ENCODE measurements at places on chromosomes 16 and 17.

DNA sequence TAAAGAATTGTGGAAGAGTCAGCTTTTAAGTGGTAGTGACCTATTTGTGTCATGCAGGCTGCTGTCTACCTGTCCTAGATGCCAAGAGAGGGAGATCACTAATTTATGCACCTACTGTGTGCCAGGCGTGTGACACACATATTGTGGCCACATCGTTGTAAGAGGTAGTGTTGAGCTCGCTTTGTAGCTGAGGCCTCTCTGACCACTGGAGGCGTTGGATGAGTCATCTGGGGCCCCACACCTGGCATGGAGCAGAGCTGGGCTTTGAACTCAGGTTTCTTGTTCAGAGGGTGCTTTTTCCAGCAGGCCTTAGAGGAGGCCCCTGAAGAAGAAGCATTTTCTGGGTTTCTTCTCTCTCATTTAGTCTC lies 52.3 kb upstream of the LGALS9 start:
- DNase-seq = no peak

DNA sequence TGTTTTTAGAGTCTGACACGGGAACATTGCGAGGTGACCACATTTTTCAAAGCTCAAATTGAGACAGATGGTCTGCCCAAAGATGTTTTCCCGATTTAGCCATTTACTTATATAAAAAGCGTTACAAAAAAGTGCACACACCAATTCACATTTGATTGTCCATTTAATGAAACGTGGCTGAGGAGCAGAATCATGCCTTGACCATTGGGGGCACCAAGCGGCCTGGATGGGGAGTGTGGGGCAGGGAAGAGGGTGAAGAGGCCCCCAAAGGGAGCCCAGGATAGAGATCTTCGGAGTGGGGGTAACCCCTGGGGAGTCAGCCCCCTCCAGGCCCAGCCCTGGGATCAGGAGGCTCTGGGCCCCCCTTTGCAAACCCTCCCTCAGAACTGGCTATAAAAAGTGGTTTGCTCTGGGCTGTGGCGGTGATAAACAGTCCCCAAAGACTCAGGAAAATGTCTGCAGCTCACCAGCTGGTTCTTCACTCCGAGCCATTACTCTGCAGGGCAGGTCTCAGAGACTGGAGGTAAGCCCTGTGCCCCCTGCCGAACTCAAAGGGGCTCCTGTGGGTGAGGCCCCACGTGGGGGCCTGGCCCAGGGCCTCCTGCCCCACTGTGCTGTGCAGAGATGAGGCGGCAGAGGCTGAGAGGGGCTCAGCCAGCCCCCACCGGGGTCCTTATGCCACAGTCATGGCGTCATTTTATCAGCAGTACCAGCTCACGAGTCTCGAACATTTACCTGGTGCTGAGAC lies 105.9 kb upstream of the SEC14L1 start:
- no peak for DNase-seq

DNA sequence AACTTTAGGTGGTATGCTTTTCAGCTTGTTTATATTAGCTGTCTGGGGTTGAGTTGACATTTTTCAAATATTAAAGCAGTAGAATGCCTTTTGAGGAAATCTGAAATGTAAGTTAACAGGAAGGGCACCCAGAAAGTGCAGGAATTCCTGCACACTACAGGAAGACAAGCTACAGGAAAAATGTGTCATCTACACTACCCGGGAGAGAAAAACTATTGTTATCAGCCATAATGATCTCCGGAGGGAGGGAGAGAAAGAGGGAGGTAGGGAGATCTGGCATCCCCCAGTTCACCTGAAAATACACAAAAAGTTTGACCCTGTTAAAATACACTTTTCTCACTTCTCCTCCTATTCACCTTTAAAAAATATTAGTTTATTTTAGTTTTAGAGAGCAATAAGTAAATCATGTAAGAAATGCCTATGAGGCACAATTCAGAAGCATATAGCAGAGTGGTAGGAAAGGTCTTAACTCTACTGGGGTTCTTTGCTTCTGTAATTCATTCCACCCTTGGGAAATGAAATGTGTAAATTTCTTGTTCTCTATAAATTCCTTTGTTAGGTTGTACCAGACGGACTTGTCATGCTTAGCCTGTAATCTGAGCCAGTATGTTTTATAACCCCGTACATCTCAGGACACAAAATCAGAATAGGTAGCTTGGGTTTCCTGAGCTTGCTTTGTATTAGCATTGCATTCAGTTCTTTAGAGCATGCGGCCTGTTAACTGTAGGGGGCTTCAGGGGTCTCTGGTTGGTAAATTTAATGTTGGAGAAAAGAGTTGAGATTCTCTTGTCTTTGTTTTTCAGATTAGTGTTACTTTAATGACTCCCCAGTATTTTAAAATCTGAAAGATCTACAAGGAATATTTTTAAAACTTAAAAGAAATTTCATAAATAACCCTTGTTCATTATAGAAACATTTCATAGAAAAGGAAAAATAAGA lies 3.3 kb downstream of the MAP2K6 start:
- no peak for DNase-seq

- DNase-seq = no peak
These were observed 392.9 kb downstream of the SLC39A11 start for GRCh38 chr17:72699545-72699944.

DNA sequence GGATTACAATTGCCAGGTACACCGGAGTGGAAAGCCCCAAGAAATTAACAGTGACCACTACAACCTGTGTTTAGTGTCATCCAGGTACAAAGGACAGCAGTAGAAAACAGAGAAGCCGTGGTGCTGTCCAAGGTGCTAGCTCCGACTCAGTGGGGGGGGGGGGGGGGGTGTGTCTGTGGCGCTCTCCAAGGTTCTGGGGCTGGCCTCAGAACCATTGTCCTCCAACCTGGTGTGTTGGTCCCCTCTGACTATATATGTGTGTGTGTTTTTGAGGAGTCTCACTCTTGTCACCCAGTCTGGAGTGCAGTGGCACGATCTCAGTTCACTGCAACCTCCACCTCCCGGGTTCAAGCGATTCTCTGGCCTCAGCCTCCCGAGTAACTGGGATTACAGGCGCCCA lies 5.8 kb upstream of the ZNF23 start:
- no peak for DNase-seq

- DNase-seq = no peak
These were observed 5.3 kb downstream of the DEF8 start for GRCh38 chr16:89953671-89954406.

DNA sequence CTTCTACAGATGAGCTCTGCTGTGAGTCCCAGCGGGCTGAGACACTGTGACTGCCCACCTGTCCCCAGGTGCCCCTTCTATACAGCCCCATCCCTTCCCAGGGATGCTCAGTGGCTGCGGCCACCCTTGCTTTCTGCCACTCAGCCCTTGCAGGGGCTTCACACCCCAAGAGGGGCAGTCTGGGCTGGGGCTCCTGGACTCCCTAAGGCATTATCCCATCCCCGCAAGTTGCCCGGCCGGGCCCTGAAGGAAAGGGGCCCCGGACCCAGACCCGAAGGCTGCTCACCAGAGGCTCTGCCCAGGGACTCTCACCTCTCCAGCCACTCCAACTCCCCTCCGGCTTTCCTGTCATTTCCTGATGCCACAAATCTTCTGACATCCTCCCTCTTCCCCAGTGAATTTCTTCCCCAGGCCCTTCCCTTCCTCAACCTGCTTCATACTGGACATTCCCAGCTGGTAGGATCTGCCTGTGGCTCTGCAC lies 88.5 kb upstream of the TOB1 start:
- no peak for DNase-seq

DNA sequence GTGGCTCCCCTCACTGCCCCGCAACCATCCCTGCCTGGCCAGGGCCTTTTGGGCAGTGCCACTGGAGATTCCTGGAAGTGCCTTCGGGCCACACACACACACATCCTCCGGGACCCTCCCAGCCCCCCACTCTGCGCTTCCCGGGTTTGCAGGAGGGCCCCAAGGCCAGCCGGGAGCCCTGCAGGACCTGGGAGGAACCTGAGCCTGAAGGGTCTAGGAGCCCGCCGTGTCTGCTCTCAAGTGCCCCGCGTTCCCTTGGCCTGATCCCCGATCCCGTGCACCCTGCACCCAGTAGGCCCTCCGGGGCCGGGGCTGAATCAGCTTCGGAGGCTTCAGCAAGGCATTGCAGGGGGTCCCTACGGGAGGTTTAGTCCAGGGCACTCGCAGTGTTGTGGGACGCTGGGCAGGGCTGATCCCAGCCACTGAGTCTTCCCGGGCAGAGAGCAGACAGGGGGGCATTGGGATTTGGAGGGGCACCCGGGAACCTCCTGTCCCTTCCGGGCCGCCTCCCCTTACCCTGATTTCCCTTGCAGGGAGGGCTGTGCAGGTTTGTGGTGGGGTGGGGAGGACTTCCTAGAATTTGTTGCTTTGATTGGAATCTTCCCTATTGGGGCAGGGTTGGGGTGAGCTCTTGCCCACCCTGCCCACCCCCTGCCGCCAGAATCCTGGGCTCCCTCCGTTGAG lies 36.9 kb downstream of the TMEM235 start:
- no peak for DNase-seq

DNA sequence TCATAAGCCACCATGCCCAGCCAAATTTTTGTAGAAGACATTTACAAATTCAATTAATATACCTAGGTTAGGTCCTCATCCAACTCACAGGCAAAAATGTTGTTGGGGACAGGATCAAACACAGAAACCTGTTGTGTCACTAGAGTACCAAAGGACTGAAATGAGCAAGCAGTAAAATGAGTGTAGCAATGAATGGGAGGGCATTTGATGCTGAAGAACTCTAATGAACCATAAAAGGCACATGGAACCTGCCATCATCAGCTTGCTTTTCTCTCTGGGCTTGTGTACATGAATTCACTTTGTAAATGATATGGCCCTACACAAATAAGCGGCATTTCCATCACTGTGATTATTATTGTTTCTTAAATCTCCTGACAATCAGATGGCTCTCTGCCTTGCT lies 17.8 kb downstream of the USP31 start:
- DNase-seq = no peak

All from fibroblast of skin of left quadriceps (primary cell).